ENCODE measurements at places on chromosomes 6 and 20. TPM values are rescaled to one million over a fixed set of nuclear protein-coding genes. Genes with fewer than 3 reads are reported as not detected.

DNA sequence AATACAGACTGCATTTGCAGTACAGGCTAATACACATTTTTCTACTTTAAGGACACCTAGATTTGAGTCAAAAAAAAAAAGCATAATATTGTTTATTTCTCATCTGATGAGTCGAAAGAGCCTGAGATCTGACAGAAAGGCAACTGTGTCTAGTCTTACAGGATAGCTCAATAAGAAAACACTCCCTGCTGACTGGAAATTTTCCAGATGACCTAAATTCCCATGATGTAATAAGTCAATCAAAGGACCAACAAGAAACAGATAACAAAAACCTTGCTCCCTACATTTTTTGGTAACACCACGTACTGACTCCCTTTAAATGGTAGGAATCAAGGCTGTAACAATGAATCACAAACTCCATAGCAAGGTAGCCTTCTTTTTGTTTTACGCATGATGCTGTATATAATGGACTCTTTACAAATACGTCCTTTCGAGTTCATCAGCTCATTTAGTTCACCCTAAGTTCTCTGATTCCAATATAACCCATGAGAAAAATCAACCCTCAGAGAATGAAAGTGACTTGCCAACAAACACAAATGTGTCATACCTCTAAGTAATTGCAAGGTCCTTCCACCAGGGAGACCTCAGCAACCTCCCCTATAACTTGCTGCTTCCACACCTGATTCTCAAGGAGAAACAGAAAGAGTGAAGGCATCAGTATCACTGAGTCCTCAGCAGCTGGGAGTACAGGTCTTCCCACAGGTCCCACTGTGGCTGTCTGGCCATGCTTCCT, 12.1 kb downstream of the TBX18 start:
- H3K27me3 ChIP-seq: no peaks in the 10 kb centered on the region
- H3K4me1 ChIP-seq: no peaks in the 10 kb centered on the region
- H3K4me3 ChIP-seq: no peak overlapping the region
- H3K27ac ChIP-seq: peak overlapping the region; percentile 54
- peaks cover under 1% of the 10 kb centered on the region for H3K36me3 ChIP-seq

- no peak overlapping the region for H3K27ac ChIP-seq
- peaks cover 20% of the 10 kb centered on the region for H3K36me3 ChIP-seq
- H3K4me1 ChIP-seq: no peaks in the 10 kb centered on the region
- H3K27me3 ChIP-seq: no peaks in the 10 kb centered on the region
- no peak overlapping the region for H3K4me3 ChIP-seq
- DNase-seq: no peak
Measured at GRCh38 chr20:13525225-13525940, 113.3 kb downstream of the TASP1 start.

DNA sequence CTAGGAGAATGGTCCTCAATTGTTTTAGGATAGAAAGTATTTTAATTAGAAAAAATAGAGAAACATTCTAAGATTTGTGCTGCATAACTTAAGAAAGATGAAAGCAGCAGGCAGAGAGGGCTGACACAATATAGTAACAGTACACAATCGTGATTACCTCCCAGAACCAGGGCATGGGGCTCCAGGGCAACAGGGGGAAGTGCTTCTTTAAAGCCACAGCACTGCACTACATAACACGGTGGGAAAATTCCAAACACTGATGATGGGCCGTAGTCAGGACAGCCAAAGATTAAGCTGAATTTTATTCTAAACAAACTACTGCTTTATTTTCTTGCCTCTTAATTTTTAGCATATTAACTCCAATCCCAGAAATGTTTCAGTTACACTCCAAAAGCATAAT, 14.4 kb downstream of the EXOC2 start:
- no peaks in the 10 kb centered on the region for H3K27me3 ChIP-seq
- no peak overlapping the region for H3K27ac ChIP-seq
- no peak for DNase-seq
- no peaks in the 10 kb centered on the region for H3K36me3 ChIP-seq
- no peak overlapping the region for H3K4me3 ChIP-seq
- H3K4me1 ChIP-seq: peaks cover under 1% of the 10 kb centered on the region

- H3K36me3 ChIP-seq: no peaks in the 10 kb centered on the region
- H3K27me3 ChIP-seq: no peaks in the 10 kb centered on the region
- H3K4me1 ChIP-seq: no peaks in the 10 kb centered on the region
- no peak for DNase-seq
Measured at GRCh38 chr6:136464148-136464547, 86.1 kb downstream of the MAP7 start.

DNA sequence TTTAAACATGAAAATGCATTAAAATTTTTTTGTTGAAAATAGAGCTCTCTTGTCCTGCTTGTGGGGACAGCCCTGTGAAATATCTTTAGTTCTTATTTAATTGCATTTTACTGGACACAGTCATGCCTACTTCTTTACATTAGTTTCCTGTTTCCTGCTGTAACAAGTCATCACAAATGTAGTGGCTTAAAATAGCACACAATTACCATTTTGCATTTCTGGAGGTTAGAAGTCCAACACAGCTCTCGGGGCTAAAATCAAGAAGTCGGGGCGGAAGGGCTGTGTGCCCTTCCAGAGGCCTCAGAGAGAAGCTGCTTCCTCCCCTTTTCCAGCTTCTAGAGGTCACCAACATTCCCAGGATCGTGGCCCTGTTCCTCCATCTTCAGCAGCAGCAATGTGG, 29.4 kb downstream of the PNLDC1 start:
- H3K4me3 ChIP-seq: no peak overlapping the region
- no peaks in the 10 kb centered on the region for H3K36me3 ChIP-seq
- peaks cover 15% of the 10 kb centered on the region for H3K4me1 ChIP-seq
- H3K27ac ChIP-seq: no peak overlapping the region
- H3K27me3 ChIP-seq: no peaks in the 10 kb centered on the region

The PRSS35 gene
- 0.85 TPM for total RNA-seq
